ENCODE measurements at places on chromosomes 2 and 18. TPM values are rescaled to one million over a fixed set of nuclear protein-coding genes. Genes with fewer than 3 reads are reported as not detected.

DNA sequence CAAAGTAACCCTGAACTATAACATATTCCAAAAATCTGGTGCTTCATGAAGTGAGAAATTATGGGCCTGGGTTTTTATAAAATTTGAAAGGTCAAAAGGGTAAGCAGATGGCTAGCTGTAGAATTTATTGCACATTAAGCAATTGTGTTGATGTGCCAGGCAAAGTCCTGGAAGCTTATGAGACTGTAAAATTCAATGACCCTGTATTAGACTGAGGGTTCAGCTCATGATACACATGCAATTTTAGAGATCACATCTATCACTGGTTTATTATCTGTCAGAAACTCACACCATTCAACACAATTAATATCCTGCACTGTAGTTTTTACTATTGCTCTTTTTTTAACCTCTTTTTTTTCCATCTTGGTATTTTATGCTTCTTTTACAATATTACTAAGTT lies 1162.6 kb upstream of the SLC39A10 start:
- DNase-seq, result no peak

ANTXR1 gene
- total RNA-seq, result 72.8 TPM

DNA sequence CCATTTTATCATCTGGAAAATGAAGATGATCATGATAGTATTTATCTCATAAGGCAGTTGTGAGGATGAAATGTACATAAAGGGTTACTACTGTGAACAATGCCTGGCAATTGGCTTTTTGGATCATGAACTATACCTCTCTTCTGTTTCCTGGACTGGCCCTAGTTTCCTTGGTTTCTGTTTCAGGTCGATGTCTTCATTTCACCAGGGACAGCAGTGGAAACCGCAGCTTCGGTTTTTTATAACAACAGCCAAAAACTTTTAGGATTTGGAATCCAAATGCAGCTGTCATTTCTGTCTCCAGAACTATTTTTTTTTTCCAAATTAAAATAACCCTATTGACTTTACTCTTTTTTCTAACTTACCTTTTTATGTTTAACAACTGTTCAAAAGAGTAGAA lies 425.1 kb downstream of the RND3 start:
- no peak for DNase-seq

GRCh38 chr2:121160366-121160765 lies 124.6 kb downstream of the TFCP2L1 start:
- DNase-seq, result no peak

DNA sequence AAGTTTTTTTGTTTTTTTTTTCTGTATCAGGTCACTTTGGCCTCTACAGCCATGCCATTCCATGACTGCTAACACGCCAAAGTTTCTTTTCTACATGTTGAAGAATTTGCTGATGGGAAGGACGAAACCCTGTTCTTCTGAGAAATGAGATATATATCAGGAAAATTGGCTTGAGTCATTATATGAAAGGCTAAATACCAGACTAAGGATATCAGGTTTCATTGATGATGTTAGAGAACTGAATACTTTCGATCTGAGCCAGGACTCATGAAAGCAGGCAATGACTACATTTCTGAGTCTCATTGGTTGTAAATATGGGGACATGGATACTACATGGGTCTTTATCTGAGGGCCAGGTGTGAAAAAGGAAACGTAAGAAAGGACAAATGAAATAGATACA lies 181.4 kb downstream of the OSR1 start:
- no peak for DNase-seq

CCDC85A gene
- 7.5 TPM for total RNA-seq

- DNase-seq, result no peak
Observed at GRCh38 chr2:162053808-162054155, 20.2 kb downstream of the DPP4 start.

DNA sequence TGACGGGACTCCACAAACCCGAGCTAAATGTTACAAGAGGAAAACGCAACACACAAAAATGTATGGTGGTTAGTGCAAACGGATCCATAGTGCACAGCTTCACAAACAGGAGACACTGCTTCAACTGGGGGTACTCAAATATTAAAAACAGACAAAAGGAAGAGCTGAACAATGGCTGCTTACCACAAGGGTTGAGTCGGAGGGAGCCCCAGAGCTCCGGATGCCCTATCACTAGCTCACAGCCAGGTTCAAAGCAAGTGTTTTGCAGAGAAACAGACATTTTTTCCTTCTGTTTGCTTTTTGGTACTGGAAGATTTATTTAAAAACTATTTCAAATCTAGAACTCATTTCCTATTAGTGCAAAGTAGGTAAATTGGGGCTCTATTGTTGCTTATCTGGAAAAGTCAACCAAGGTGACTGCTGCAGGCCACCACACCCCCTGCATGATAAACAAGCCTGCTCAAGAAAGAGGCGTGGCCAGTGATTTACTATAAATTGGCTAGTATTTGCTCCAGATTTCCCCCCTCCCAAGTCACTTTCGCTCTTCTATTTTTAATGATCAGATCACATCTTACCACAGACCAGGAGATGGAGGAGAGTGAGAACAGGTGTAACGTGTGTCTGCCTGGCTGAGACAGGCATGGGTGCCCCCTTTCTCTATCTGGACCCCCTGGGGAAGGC lies 46.5 kb downstream of the ZAP70 start:
- no peak for DNase-seq

DNA sequence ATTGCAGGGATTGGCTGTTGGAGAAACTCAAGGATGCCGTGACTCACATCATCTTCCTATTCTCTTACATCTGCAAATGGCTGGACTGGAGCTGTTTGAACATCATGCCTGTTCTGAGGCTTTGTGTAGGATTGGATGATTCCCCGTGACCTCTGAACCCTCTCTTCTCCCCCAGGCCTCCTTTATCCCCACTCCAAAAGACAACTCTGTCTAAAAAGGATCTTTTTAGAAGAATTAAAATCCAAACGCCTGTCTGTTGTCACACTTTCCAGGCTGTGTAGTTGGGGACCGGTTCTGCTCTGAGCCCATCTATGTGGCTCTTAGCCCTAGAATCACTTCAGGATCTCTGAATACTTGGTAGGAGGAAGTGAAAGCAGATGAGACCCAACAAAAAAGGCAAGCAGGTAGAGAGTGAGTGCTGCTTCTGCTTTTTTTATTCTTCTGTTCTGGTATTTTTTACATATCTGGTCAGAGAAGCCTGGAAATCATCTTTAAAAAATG lies 565 bp downstream of the SP140 start:
- DNase-seq, result no peak

DNA sequence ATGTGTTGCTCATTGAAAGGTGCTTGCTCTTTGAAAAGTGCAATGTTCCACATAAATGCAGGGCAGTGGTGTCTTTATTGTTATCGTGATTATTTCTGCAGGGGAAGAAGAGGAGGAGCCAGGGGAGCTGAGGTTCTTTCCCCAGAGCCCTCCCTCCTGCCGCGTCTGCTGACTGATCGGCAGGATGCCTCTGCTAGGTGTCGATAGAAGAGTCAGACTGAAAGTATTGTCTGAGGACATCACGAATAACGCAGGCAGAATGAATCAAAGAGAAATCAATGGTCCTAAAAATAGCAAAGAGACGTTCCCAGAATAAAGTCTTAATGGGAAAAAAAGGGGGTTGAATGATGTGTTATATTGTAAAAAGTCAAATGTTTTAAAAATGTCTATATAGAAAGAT lies 47.4 kb upstream of the SIX3 start:
- no peak for DNase-seq

GRCh38 chr2:198961547-198961946 lies 496.2 kb downstream of the SATB2 start:
- no peak for DNase-seq

DNA sequence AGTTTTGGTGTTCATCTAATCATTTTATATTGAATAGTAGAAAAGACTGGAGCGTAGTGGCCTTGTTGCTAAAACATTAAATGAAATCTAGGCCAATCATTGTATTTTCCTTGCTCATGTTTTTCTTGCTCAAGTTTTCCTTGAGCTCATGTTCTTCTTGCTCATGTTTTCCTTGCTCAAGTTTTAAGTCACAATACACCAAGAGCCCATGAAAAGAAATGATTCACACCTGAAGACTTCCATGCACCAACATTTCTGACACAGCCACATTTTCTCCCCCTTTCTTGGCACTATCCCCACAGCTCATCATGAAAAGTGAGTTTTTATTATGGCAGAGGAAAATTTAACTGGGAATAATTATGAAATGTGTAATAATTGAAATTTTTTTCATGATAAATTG lies 92.0 kb downstream of the LRP1B start:
- no peak for DNase-seq

DNA sequence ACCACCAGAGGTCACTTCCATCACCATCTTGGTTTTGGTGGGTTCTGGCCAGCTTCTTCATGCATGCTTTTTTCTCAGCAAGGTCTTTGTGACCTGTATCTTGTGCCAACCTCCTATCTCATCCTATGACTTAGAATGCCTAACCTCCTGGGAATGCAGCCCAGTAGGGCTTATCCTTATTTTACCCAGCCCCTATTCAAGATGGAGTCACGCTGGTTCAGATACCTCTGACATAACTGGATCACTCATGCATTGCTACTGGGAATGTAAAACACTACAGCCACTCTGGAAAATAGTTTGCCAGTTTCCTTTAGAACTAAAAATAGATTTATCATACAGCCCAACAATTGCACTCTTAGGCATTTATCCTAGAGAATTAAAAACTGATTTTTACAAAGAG lies 219.2 kb downstream of the IRS1 start:
- DNase-seq, result no peak

- DNase-seq, result no peak
Observed at GRCh38 chr2:168096158-168096557, 151.2 kb downstream of the STK39 start.

DPYSL5 gene
- not detected for total RNA-seq

TMEM247 gene
- not detected for total RNA-seq

- no peak for DNase-seq
Observed at GRCh38 chr2:241139531-241140444, 9.5 kb downstream of the PASK start.

KCNIP3 gene
- 15.1 TPM for total RNA-seq

DNA sequence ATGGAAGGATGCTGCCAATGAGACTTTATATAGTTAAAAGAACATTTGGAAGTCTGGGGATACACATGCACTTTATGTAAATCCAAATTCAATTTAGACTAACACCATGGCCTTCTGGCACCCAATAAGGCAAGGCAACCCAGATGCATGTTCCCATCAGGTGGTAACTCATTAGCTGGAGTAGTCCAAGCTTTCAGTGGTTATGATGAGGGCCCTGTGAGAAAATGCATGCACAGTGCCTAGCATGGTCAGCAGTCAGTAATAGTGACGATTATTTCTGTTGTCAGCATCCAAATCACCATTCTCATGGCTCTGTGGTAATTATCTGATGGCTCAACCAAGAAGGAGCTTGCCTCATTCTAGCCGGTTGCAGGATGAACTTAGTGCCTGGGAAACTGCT lies 70.3 kb upstream of the CTLA4 start:
- DNase-seq, result no peak

UGT1A7 gene
- total RNA-seq, result not detected

DNA sequence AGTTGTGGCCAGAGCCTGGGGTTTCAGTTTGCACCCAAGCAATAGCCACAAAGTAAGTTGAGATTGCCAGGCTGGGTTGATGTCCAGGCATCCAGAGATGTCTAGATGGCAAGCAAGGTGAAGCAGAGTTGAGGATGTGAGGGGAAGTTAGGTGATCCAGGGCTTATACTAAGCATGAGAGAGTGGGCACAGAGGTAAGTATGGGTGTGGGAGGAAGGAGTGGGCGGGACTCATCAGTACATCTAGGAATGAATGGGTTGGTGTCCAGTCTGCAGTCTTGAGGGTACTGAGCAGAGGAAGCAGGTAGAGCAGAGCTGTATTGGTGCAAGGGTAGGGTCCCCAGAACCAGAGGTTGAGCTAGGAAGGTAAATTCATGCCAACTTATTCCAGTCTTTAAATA lies 1.5 kb downstream of the SEMA4F start:
- DNase-seq, result no peak

GRCh38 chr18:40258311-40258710 lies 1696.7 kb upstream of the PIK3C3 start:
- no peak for DNase-seq

DNA sequence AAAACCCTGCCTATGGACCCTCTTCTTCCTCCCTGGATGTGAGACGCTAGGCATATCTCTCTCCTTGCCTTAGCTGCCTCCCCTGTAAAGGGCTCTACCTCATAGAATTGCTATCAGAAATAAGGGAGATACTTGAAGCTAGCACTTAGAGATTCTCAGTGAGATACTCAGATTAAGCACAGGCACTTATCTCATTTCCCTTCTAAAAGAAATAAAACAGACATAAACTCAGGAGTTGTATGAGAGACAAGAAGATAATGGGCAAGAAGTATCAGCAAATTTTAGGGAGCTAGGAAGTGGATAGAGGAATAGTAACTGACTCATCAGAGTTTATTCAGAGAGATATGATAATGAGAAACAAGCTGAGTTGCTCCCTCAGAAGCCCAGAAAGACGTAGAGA lies 131.0 kb downstream of the SP3 start:
- no peak for DNase-seq

AGXT gene
- total RNA-seq, result not detected

DNA sequence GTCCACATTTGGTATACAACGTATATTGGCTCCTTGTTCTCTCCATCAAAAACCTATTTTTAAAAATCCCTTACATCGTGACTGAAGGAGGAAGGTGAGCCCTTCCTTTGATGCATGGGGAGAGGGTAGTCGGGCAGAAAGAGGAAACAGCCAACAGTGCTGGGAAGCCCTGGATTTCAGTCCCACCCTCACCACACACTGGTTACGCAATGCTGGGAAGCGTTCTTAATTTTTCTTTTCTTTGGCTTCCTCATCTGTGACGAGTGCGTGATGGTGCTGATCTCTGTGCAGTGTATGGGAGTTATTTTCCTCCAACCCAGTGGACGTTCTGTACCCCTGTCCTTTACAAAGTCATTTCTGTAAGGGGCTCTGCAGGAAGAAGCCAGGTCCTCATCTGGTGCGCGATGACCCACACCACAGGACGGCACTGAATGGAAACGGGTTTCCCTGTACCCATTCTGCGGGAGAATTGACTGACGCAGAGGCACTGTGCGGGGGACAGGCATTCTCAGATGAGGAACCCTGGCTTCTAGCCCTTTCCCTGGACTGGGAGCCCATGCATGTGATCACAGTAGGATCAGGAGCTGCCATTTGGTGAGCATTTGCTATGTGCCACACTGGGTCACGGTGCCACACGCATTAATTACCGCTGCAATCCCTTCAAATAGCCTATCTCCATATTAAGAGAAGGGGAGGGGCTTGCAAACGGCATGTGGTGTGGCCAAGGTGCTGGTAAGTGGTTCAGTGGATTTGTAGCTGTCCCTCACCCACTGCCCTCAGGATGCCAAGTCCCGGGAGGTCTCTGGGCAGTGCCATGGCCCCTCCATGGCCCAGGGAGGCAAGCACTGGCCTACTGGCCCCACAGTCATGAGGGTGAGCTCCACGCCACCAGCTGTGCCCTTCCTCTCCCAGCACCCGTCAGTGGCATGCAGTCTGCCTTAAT lies 4.3 kb downstream of the COLEC11 start:
- DNase-seq, result no peak

PAX3 gene
- total RNA-seq, result 2.9 TPM
